ENCODE measurements at places on chromosomes 1 and 21. TPM values are rescaled to one million over a fixed set of nuclear protein-coding genes. Genes with fewer than 3 reads are reported as not detected.

Gene USF1
- polyA plus RNA-seq: 50.3 TPM

Gene TSPAN1
- polyA plus RNA-seq: 0.05 TPM

Gene CNTN2
- 2.3 TPM for polyA plus RNA-seq

Gene OR14A16
- not detected for polyA plus RNA-seq

Gene ELF3
- polyA plus RNA-seq: 32.0 TPM

Gene RGS16
- polyA plus RNA-seq: 5.7 TPM

Gene TRIM17
- polyA plus RNA-seq: 1.1 TPM

Gene FCAMR
- polyA plus RNA-seq: not detected

Gene FCRL6
- 0.08 TPM for polyA plus RNA-seq

Gene SPRR2F
- 0.50 TPM for polyA plus RNA-seq

Gene C1orf116
- polyA plus RNA-seq: 1.7 TPM

Gene S100A7
- polyA plus RNA-seq: not detected

Gene SPRR2A
- polyA plus RNA-seq: not detected

Gene TDRD10
- 0.27 TPM for polyA plus RNA-seq

Gene ELAPOR1
- 3.1 TPM for polyA plus RNA-seq

Gene OLIG2
- polyA plus RNA-seq: 0.93 TPM

Gene UBXN10
- 0.50 TPM for polyA plus RNA-seq

Gene ASCL5
- 0.29 TPM for polyA plus RNA-seq

Gene KCNE2
- 0.14 TPM for polyA plus RNA-seq

Gene CD244
- not detected for polyA plus RNA-seq

Gene PER3
- polyA plus RNA-seq: 8.7 TPM

Gene L1TD1
- polyA plus RNA-seq: 35.3 TPM

Gene FBXO28
- polyA plus RNA-seq: 10.3 TPM

Gene B3GALT5
- polyA plus RNA-seq: 12.4 TPM

Gene NECTIN4
- polyA plus RNA-seq: 0.71 TPM

Gene TSPEAR
- 1.5 TPM for polyA plus RNA-seq

Gene MROH9
- polyA plus RNA-seq: not detected

Gene UHMK1
- polyA plus RNA-seq: 4.6 TPM

Gene WNT4
- 4.0 TPM for polyA plus RNA-seq

Gene ATP1A2
- 40.8 TPM for polyA plus RNA-seq

Gene ICOSLG
- polyA plus RNA-seq: 2.3 TPM

Gene TTC4
- 21.0 TPM for polyA plus RNA-seq

Gene TRAF3IP3
- polyA plus RNA-seq: not detected

Gene HMCN1
- polyA plus RNA-seq: 13.8 TPM

Gene RGS8
- polyA plus RNA-seq: 0.16 TPM

Gene GPR37L1
- 0.25 TPM for polyA plus RNA-seq
